Erythroblast (primary cell): ENCODE measurements at places on chromosomes 13 and 19.

DNA sequence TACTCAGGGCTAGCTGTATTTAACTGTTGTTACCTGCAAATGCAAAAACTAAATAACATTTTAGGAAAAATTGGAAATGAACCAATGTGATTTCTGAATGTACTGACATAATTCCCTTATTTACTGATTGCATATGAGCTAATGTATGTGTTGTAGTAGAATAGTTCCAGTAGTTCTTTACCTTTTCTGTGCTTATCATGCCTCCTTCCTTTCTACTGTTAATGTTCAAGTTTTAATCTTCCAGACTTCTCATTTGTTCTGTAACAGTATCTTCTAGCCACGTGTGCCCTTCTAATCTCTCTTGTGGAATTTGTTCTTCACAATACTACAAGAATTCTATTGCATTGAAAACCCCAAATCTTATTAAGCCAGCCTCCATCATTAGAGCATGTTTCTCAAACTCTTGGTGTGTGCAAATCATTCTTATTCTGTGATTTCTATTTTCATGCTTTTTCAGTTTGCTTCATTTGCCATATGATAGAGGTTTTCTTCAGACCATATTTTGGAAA is 17.7 kb downstream of the LSM14A start:
- no peak for DNase-seq

GRCh38 chr13:55937180-55937579 is 1203.5 kb upstream of the PRR20A start:
- no peak for DNase-seq

GRCh38 chr13:64029343-64030093 is 2613.9 kb upstream of the PCDH20 start:
- DNase-seq, result no peak

DNA sequence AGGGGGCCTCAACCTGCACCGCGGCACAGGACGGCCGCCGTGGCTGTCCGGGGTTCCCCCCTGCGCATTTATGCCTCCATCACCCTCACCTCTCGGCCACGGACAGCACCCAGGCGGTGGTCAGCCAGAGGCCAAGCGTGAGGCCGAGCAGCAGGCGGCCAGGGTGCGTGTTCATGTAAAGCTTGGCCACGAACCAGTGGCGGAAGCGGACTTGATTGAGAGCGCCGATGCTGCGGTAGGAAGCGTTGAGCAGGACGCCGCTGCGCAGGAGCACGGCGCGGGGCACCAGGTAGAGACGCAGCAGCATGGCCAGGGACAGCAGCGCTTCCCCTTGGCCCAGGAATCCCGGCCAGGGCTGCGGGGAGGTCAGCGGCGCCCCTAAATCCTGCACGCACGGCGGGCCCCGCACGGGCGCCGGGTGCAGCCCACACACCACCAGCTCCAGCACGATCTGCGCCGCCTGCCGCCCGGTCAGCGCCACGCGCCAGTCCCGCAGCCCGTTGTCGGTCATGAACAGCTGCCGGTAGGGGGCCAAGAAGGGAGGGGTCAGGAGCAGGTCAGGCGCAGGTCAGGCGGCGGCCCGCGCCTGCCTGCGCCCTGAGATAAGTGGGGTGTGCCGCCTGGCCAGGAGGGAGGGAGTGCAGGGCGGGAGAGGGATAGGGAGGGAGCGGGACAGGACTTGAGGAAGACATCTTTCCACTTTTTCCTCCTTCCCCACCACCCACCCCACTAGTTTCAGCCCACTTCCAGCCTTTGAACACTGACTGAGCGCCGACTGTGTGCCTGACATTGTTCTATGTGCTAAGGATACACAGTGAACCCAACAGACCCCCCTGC is 6.5 kb downstream of the KCNN4 start:
- DNase-seq, result peak; percentile 98

DNA sequence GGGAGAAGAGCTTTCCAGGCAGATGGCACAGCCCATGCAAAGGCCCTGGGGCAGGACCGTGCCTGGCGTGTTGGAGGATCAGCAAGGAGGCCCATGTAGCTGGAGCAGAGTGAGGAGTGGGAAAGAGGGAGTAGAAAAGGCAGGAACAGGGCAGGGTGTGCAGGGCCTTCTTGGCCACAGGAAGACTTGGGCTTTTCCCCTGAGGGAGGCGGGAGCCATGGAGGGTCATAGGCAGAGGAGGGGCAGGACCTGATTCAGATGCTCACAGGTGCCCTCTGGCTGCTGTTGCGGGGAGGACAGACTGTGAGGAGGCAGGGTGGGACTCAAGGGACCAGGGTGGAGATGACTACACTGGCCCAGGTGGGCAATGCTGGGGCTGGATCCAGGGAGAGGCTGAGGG is 13.8 kb upstream of the PTPRS start:
- no peak for DNase-seq

DNA sequence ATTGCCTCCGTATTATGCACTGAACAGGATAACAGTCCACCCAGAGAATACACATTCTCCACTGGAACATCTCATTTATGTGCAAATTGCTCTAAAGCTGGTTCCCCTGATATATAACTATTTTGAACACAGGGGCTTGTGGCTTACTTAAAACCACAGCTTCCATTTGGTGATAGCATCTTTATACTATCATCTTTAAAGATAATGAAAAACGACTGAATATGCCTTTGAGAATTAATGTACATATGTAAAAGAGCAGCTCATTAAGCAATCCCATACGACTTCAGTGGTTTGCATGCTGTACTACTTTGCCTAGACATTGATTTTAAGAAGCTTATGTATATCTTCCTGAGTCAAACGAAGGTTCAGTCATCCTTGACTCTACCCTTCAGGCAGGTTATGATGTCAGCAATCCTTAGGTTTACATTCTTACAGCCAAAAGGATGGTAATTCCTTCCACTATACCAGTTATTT is 40.8 kb downstream of the BRD4 start:
- peak; percentile 33 for DNase-seq

- DNase-seq, result no peak
Measured at GRCh38 chr19:29745253-29745652, 30.2 kb upstream of the C19orf12 start.

DNA sequence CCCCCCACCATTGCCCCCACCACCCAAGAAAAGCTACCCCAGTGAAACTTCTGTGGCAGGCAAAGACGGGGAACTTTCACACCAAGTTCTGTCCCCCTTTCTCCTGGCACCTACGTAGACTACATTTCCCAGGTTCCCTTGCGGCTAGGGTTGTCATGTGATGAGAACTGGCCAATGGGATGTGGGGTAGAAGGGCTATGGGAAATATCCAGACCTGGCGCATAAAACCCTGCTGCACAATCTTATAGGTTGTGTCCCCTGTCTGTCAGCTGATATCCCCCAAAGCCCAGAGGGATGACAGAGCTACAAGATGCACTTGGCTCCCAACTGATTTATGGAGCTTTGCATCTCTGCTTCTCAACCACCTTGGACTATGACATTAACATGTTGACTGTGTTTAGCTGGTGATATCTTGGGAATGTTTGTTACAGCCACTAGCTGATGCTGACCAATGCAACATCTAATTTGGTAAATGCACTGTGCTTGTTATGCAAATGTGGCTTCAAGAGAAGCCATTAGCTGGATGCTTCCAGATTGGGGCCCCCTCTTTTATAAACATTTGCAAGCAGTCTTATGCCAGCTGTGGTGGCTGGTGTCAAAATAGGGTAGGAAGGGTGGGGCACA is 6.1 kb downstream of the SH2D3A start:
- no peak for DNase-seq

DNA sequence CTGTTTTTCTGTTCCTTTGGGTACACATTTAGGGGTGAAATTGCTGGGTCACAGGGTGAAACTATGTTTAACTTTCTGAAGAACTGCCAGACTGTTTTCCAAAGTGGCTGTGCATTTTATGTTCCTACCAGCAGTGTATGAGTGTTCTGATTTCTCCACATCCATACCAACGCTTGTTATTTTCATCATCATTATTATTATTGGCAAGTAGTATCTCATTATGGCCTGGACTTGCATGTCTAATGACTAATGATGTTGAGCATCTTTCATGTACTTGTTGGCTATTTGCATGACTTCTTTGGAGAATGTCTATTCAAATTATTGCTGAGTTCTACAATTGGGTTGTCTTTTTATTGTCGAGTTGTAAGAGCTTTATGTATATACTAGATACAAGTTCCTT is 321.8 kb upstream of the HTR2A start:
- DNase-seq, result no peak

GRCh38 chr13:105334211-105334610 is 1201.3 kb downstream of the EFNB2 start:
- no peak for DNase-seq

GRCh38 chr13:100128373-100128772 is 39.5 kb downstream of the PCCA start:
- no peak for DNase-seq

GRCh38 chr19:41821003-41821735 is 23.3 kb downstream of the LYPD4 start:
- DNase-seq, result peak; percentile 34

GRCh38 chr13:40781717-40782116 is 7.7 kb upstream of the SLC25A15 start:
- no peak for DNase-seq

- DNase-seq, result no peak
Measured at GRCh38 chr19:4452230-4452990, 5.2 kb downstream of the UBXN6 start.

DNA sequence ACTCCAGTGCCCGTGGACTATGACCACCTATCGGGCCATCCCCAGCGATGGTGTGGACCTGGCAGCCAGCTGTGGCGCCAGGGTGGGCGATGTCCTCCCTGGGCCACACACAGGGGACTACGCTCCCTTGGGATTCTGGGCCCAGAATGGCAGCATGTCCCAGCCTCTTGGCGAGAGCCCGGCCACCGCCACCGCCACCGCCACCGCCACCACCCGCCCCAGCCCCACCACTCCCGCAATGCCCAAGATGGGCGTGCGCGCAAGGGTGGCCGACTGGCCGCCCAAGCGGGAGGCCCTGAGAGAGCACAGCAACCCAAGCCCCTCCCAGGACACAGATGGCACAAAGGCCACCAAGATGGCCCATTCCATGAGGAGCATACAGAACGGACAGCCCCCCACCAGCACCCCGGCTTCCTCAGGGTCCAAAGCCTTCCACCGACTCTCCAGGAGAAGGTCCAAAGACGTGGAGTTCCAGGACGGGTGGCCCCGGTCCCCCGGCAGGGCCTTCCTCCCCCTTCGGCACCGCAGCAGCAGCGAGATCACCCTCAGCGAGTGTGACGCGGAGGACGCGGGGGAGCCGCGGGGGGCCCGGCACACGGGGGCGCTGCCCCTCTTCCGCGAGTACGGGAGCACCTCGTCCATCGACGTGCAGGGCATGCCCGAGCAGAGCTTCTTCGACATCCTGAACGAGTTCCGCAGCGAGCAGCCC is 142.3 kb downstream of the DPF1 start:
- no peak for DNase-seq

GRCh38 chr13:101686003-101686402 is 233.5 kb downstream of the ITGBL1 start:
- no peak for DNase-seq

- no peak for DNase-seq
Measured at GRCh38 chr13:74771964-74772363, 637.8 kb upstream of the KLF12 start.

DNA sequence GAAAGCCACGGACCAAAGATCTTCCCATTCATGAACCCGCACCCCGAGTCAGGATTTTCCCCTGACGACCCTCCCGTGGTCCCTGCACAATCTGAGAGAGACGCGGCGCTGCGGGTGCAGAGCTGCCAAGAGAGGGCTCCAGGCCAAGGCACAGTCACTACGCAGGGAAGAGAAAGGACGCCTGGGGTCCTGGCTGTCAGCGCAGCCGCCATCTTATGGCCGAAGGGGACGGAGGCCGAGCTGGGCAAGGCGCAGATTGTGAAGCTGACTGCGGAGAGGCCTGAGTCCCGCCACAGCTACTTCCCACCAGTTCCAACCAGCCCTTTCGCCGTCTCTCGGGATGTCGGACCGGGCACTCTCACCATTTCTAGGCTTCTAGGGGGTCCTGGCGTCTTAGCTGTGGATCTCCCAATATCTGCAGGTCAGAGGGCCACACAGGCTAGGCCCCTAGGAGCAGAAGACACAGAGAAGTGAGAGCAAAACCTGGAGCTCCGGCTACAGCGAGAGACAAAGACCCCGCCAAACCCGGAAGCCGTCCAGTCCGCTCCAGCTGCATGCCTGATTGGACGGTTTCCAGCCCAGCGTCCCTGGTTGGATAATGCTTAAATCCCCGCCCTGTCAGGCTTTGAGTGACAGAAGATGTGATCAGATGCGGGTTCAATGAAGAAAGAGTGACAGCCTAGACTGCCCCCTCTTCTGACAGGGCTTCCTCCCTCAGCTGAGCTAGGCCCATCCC is at the start of gene ZNF100:
ZNF100 (minus strand) TSS at position 515 of the 736 bp plus-strand sequence; CDS start at position 365, 150 bp downstream.
- DNase-seq, result peak; percentile 94

DNA sequence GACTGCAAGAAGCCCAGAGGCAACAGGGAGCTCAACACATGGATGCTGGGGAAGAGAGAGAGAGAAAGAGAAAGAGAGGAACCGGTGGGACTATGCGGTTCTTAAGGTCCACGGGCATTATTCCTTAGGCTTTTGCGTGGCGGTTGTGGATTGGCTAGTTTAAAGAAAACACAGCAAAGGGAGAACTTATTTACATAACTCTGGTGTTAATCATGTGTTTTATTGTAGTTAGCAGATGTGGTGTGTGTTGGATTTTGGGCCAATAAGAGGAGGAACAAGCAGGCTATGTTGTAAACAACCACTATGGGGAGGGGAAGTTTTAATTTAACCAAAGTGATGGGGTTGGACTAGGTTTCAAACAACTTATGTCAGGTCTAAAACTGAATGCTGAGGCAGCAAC is 275.3 kb upstream of the KLF12 start:
- DNase-seq, result no peak

- DNase-seq, result no peak
Measured at GRCh38 chr13:24007979-24008620, 110.8 kb upstream of the C1QTNF9B start.

DNA sequence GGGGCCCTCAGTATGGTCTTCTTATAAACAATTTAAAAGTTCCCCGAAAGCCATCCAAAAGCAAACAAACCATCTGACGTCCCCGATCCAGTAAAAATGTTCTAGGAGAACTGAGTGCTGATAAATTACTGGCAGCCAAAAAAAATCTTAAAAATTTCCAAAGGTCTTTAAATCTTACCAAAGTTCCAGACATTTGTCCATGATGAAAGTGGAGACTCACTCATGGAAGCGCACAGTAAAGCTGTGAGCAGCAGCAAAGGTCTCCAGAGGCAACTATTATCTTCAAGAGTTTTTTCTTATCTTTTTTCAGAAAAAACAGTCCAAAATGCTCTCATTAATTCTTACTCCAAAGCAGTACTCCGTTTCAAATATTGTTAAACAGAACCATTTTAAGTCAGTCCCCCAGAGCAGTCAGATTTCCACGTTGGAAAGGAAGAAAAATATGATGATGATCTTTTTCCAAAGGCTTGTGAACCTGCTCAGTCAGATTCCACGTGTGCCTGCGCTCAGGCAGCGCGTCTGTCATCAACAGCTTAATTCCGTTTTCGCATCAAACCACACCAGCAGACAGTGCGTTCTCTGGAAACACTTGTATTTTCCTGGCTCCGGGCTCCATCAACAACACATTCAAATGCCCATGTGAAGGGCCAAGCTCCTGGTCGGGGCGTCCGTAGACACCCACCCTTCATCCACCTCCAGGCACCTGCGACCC is 85.4 kb downstream of the COL4A1 start:
- DNase-seq, result no peak

DNA sequence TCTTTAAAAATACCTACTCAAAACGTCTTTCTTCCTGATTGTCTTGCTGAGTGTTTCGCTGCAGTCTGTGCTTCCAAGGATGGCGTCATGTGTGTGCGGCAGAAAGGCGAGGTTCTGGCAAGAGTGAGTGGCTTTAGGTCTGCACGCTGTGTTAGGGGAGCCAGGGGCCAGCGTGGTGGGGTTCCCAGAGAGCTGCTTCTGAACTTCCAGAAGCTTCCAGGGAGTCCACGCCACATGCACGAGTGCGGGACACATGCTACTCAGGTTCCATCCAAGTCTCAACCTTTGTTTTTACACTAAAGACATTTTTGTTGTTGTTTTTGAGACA is 67.9 kb downstream of the ATP11A start:
- no peak for DNase-seq
